Testis (tissue), 5 donors: ENCODE measurements at places on chromosomes 11 and 22. TPM values are rescaled to one million over a fixed set of nuclear protein-coding genes. Genes with fewer than 3 reads are reported as not detected.
A peak's percentile ranks its signal among the peaks of the same experiment; 100 is the strongest.

The SCUBE1 gene
- total RNA-seq = 23.5 TPM

DNA sequence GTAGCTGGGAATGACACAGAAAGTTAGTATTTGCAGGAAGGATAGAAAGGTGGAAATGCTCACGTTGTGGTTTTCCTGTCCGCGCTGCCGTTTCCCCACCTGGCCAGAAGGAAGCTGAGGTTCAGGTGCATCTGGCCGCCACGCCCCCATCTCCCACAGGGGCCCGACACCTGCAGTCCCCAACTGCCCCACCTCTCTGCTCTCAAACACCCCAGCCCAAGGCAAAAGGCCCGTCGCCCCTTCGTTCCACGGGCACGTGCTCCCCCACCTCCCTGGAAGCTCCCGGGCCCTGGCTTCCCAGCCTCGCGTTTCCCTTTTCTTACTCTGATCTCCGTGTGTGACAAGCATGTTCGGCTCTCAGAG lies 985.1 kb downstream of the BRD1 start:
- no peak for DNase-seq

- no peak for DNase-seq
Measured at GRCh38 chr22:21626735-21627469, 2.9 kb downstream of the YDJC start.

DNA sequence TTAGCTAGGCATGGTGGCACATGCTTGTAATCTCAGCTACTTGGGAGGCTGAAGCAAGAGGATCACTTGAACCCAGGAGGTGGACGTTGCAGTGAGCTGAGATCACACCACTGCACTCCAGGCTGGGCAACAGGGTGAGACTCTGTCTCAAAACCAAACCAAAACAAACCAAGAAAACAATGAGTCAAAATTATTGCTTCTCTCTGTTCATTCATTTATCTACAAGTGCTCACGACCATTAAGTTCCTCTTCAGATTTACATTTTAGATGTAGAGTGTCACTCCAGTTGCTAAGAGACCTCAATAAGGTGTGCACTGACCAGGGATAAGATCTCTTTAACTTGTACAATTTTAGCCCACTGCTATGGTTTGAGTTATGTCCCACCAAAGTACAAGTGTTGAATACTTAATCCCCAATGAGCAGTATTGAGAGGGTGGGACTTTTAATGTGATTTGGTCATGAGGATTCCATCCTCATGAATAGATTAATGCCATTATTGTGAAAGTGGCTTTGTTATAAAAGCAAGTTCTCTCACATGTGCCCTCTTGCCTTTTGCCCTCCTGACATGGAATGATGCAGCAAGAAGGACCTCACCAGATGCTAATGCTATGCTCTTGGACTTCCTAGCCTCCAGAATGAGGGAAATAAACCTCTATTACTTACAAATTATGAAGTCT lies 7.8 kb downstream of the HNRNPUL2 start:
- no peak for DNase-seq

The ALX4 gene
- total RNA-seq = 0.56 TPM

The PATE4 gene
- 0.79 TPM for total RNA-seq

The APOBEC3H gene
- 5.2 TPM for total RNA-seq

DNA sequence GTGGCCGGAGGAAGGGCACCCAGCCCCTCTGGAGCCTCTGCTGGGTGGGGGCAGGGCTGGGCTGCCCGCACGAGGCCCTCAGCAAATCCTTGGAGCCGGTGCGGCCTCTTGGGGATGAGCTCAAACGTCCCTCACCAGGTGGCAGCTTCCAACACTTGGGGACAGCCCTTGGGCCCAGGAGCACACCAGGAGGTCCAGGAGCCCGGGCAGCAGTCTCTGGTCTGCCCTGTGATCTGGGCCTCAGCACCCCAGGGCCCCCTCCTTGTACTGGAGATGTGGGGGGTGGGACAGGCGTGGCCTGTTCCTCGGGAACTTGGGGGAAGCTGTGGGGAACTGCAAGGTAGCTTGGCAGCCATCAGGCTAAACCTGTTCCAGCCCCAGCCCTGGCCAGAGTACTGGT lies 40.0 kb downstream of the MOB2 start:
- no peak for DNase-seq

The EIF3F gene
- 387 TPM for total RNA-seq

The PAX6 gene
- 8.3 TPM for total RNA-seq

DNA sequence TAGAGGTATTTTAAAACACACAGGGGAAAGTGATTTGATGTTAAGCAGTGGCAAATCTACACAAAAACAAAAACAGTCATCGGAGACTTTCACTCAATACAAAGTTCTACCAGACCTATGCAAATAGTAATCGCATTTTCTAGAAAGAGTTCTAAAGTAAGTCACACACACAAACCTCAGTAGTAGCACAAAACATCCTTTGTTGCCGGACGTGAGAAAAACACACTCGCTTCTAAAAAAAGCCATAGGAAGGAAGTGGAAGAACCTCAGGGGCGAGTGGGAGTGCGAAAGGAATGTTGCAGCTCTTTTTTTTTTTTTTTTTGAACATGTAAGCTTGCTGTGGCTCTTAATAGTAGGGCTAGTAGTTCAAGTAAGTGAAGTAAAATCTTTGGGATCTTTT lies 88.9 kb downstream of the MAML2 start:
- DNase-seq = peak; percentile 74

DNA sequence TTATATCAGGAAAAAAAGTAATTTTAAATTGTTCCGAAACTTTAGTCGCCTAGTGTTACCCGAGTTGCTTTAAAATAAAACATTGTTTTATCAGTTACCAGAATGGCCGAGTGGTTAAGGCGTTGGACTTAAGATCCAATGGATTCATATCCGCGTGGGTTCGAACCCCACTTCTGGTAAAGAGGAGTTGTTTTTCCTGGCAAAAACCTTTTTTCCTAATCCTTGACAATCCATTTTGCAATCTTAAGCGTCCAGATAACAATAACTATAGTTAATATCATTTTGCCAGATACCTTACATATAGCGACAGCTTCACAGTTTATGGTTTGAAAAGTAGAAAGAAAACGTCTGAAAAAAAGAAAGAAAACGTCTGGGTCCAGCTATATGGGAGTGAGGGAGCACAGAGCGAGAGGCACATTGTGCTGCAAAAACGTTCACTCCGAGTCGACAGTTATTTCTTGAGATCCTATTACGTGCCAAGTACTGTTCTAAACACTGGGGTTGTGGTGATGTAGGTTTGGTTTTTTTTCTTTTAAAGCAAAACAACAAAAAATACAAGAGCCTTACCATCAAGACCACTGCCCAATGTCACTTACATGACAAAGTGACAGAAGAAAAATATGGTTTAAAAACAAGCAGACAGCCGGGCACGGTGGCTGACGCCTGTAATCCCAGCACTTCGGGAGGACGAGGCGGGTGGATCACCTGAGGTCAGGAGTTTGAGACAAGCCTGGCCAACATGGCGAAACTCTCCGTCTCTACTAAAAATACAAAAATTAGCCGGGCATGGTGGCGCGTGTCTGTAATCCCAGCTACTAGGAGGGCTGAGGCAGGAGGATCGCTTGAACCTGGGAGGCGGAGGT lies 40.6 kb downstream of the OR4D9 start:
- DNase-seq = peak; percentile 79

- peak; percentile 61 for DNase-seq
Measured at GRCh38 chr22:27810609-27811151, 9.1 kb upstream of the MN1 start.

DNA sequence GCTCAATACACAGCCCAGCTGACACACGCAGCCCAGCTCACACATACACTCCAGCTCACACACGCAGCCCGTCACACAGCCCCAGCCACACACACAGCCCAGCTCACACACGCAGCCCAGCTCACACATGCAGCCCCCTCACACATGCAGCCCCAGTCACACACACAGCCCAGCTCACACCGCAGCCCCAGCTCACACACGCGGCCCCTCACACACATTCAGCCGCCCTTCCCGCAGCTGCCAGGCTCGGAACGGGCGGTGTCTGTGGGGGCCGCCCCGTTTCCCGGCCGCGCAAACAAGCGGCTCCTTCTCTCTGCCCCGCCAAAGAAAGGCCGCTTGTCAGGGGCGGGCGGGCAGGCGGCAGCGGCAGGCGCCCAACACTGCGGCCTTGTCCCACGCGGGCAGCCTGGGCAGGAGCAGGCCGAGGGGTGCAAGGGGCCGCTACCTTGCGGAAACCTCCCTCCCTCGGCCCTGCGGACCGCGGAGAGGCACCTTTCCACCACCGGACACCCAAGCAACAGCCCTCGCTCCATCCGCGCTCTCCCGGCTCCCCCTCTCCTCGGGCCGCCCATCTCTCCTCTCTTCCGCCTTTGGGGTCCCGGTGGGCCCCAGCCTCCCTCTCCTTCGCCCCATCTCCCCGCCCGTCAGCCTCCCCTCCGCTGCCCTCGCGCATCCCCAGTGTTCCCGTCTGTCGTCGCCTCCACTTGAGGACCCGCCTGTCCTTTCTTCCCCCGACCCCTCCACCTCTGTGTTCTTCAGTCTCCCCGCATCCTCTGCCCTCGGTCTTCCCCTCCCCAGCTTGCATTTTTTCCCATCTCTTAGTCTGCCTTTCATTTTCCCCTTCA lies 2.2 kb downstream of the PHLDB1 start:
- no peak for DNase-seq

The CD3D gene
- total RNA-seq = not detected

DNA sequence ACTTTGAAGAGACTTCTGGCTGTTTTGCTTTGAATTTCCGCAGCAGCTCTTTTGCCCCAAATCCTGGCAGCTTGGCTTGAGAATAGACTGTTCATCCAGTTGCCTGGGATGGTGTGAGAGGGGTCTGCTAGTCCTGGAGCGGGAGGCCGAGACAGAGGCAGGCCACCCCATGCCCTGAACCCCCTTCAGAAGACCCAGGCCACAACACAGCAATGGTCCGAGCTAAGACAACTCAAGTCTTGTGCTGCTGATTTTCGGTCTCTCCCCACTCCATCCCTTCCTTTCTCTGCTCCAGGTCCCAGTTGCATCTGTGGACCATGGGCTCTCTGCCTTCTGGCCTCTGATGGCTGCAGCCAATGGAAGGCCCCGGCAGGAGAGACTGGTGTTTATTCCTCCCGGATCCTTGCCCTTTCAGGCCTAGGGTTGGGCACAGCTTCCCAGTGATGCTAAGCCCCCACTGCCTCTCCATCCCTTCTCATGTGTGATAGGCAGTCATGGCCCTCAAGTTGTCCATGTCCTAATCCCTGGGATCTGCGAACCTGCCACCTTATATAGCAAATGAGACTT lies 31.9 kb upstream of the TP53I11 start:
- no peak for DNase-seq

The PKDREJ gene
- total RNA-seq = 5.0 TPM

The GLYAT gene
- total RNA-seq = not detected

- no peak for DNase-seq
Measured at GRCh38 chr11:125382314-125382791, 113.7 kb downstream of the FEZ1 start.

The SLC16A8 gene
- 1.6 TPM for total RNA-seq

The SLC36A4 gene
- total RNA-seq = 23.5 TPM

The ARHGAP8 gene
- total RNA-seq = 15.0 TPM

The MIAT gene
- total RNA-seq = 2.4 TPM

The SEZ6L gene
- 1.4 TPM for total RNA-seq

DNA sequence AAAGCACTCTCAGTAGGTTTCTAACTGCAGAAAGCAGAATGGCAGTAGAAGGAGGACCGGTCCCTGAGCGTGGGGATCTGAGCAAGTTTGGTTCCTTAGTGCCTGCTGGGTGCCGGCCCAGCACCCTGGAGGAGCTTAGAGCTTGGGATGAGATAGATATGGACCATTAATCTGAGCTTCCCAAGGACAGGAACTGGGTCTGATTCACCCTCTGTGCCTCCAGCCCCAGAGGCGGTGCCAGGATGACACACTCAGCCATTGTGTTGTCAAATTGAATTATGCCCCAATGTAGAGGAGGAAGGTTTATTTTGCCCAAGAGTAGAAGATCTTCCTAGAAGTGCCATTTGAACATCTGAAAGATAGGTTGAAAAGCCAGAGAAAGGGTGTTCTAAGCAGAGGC lies 4.3 kb downstream of the ZC3H7B start:
- no peak for DNase-seq

DNA sequence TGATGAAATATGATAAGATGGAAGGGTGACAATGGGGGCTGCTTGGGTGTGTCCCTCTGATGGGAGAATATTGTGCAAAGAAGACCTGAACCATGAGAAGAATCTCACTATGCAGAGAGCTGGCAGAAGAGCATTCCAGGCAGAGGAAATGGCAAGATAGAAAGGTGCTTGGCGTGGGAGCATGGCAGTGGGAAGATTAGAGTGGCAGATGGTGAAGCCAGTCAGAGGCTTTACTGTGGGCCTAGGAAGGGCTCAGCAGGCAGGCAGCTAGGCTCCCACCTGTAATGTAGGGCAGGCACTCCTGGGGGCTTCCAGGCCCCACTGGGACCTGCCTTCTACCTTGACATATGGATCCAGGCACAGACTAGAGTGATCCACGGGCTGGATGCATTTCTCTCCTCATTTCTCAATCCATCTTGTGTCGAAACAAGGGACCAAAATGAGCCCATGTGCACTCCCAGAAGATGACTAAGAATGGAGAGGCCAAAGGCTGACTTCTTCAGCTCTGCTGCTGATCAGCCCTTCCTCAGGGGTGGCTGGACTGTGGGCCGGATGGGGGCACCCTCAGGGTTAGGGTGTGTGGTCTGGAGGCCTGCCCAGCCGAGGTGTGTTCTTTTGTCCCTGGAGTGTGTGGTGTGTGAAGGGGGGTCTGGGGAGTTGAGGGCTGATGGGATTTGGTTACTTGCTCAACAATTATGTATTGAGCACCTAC lies 88.3 kb downstream of the TSPAN18 start:
- DNase-seq = no peak

DNA sequence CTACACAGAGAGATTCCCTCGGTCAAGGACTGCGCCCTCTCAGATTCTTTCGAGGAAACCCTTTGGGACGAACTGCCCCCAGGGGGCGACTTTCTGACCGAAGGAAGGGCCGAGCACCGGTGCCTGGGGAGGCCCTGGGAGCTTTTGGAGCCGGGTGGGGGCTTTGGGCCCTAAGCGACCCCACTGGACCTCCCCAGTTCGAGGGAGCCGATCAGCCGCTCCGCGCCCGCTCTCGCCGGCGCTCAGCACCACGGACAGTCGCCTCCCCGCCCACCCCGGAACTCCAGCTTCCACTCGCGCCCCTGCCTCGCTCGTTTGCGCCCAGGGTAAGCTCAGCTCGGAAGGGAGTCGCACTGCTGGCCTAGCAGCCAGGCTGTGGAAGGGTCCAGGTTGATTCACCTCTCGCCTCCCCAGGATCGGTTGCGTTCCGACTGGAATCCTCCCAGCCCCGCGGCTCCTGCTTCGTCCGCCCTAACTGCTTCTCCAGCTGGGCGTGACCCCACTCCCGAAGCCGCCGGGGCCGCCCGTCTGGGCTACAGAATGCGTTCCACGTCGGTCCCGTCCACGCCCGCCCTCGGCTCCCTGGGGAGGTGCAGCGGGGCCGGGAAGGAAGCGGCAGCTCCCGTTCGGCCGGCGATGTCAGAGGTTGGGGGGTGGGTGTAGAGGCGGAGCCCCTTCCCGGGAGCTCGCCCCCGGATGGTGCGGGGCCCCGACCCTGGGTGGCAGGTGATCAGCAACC lies 428 bp downstream of the SCN3B start:
- peak; percentile 60 for DNase-seq

GRCh38 chr11:123393312-123393927 lies 36.6 kb upstream of the GRAMD1B start:
- no peak for DNase-seq

The OR51B4 gene
- total RNA-seq = not detected

GRCh38 chr11:121236115-121237001 lies 56.2 kb upstream of the SC5D start:
- DNase-seq = no peak

- DNase-seq = peak; percentile 27
Measured at GRCh38 chr11:17014321-17014832, at the start of gene PLEKHA7. Gene PLEKHA7, minus strand, starts transcription at chr11:17014414. Its CDS starts 13 bp downstream, at chr11:17014401.

The OR8K1 gene
- not detected for total RNA-seq

The MS4A4E gene
- total RNA-seq = 3.8 TPM

- no peak for DNase-seq
Measured at GRCh38 chr11:79421820-79422219, 19.0 kb downstream of the TENM4 start.

The SH3BP1 gene
- 23.6 TPM for total RNA-seq
